ENCODE measurements at places on chromosomes 7 and 10. TPM values are rescaled to one million over a fixed set of nuclear protein-coding genes. Genes with fewer than 3 reads are reported as not detected.

- peak; percentile 90 for DNase-seq
Measured at GRCh38 chr10:43396061-43396927, 12.7 kb downstream of the HNRNPF start.

DNA sequence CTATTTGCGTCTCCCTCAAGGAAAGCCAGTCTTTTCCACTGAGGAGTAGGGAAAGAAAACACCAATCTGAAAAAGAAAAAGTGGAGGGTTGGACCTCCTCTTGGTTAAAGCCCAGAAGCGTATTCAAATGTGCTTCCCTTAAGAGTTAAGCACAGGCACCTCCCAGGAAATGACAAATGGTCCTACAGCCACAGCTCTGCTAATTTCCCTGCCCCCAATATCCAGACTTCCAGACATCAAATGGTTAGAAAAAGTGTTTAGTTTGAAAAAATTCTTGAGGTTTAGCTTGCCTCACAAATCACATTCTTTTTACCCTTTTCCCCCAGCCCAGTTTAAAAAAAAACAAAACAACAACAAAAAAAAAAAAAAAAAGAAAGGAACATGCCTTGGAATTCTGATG lies 19.0 kb upstream of the COL1A2 start:
- DNase-seq, result no peak

The NPFFR1 gene
- total RNA-seq, result 0.02 TPM

The FXYD4 gene
- total RNA-seq, result not detected

DNA sequence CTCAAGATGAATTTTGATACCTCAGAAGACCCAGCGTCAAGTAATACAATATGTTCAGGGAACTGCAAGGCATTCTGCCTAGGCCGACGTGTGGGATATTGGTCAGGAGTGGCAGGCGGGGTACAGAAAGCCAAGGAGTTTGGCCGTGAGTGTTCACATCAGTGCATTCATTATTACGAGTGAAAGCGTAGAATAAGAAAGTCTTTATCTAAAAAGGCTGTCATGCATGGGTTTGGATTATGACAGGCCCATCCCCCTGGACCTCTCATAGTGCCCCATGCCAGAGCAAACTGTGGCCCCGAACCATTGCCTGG lies 7.5 kb downstream of the AIMP2 start:
- no peak for DNase-seq

The NRP1 gene
- 175 TPM for total RNA-seq

The CALML3 gene
- total RNA-seq, result not detected

- DNase-seq, result no peak
Measured at GRCh38 chr7:115471891-115472290, 550.0 kb downstream of the MDFIC start.

The WDFY4 gene
- total RNA-seq, result 1.6 TPM

The IL6 gene
- 1.2 TPM for total RNA-seq

DNA sequence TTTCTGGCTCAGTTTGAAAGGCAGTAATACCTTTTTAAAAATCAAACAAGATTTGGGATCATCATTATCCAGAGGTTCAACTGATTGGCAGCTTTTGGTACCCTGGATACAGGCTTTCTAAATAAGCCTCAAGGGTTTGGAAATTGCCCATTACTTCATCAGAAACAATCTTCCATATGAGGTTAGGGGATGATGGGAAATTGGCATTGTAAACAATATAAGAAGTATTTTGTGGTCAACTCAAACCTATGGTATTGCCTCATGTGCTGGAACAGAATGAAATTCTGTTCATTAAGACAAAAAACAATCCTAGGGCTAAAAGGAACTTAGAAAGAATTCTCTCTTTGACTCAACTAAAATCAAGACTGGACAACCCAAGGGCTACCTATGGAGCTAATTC lies 92.6 kb upstream of the HECTD2 start:
- no peak for DNase-seq

DNA sequence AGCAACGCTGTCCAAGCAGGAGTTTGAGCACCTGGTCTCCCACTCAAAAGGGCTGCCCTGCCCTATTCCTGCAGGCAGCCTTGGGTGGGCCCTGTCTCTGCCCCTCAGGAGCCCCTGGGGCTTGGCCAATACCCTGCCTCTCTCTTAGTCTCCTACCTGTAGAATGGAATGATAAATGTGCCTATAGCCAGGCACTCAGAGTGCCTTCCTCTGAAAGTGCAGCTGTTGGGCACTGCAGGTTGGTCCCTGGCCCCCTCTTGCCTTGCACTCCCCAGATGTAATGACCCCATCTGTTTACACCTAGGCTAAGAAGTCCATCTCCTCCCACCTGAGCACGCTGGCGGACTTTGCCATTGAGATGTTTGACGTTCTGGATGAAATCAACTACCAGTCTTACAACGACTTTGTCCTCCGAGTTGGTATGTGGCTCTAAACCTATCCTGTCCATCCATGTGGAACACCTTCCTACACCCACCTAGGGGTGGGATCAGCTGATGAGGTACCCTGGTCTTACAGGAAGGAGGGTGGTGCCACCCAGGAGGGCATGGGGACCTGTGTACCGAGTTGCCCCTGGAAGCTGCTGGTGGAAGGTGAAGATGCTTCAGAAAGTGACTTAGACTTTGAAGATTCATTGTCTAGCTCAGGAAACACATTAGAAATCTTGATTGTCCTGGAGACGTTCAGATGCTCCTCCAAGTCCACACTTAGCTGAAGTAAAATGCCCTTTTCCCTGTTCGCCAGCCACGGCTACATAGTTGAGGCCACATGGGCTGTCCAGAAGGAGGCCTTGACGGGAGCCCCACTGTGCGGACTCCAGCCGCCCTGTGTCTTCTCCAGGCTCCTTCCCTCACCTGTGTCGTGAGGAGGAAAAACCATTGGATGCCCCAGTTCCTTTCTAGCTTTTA lies 134.1 kb downstream of the ADCY1 start:
- DNase-seq, result no peak

DNA sequence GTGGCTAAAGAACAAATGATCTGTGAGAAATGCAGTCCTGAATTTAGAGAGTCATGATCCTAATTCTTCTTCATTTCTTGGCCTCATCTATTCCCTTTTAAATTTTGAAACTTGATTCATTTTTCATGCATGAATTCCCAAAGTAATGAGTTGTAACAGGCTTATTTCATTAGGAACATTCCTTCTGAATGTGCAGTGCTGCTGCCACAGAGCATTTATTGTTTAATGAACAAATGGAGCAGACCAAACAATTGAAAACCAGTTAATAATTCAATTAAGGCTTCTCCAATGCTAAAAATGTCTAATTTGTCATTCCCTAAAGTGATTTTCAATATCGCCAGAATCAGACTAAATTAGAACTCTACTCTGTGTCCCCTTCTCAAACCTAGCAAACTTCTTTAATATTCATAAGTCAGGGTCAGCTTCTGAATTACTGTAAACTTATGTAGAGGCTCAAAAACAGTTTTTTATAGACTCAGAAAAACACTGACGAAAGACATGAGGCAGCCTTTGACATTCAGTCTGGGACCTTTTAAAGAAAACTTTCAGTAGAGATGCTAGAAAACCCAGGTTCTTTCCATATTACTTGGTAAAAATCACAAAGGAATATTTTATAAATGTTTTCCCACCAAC lies 14.5 kb downstream of the LSMEM1 start:
- no peak for DNase-seq

The PRRT4 gene
- 1.6 TPM for total RNA-seq

DNA sequence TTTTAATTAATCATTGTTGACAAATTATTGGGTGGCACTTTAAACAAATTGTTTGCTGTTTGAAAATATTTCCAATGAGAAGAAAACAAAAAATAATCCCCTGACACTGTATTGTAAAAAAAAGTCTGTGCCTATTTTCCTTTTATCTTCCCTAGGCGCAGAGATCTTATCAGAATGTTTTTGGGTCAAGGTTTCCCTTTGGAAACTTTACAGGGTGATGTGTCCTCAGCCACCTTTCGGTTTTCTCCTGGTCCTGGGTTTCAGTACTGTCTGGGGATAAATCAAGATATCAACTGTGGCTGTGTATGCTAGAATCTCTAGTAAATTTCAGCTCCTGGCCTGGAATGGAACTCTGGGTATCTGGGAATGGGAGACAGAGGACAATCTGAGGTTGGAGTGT lies 1.4 kb downstream of the ZNF107 start:
- no peak for DNase-seq

- no peak for DNase-seq
Measured at GRCh38 chr10:77043420-77043763, 594.2 kb downstream of the KCNMA1 start.

GRCh38 chr7:114414156-114415063 lies at the start of gene FOXP2:
Gene FOXP2, plus strand, starts transcription at chr7:114414815. Its CDS starts 11,697 bp downstream, at chr7:114426512.
- DNase-seq, result no peak

DNA sequence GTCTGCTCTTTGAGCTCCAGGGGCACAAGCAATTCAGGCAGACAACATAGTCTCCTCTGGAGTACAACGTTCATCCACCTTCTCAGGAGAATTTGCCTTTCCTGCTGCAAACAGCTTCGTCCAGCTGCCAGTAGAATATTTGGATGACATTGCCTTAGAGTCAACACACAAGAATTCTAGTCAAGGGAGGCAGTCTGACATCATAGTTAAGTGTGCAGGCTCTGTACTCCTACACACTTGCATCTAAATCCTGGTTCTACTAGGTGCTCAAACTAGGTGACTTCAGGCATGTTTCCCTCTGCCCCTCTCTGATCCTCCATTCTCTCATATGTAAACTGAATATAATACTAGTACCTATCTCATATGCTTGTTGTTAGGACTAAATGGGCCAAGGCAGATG lies 314.8 kb downstream of the HPSE2 start:
- DNase-seq, result no peak

- no peak for DNase-seq
Measured at GRCh38 chr10:67115972-67116371, 190.1 kb downstream of the LRRTM3 start.

DNA sequence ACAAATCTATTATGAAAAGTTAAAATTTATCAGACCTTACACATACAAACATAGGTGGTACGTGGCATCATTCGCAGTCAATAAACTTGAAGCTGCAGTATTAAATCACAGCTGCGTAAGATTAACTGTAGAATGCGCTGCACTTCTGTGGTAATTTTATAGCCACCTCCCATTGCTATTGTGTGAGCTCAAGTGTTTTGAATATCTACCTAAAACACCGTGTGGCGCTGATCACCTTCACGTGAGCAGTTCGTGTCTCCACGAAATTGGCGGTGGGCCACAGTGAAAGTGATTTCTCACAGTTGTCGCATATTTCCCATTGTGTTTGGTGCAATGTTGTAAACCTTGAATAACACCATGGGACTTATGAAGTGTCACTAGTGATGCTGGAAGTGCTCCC lies 102.8 kb downstream of the PLPP4 start:
- DNase-seq, result no peak

- no peak for DNase-seq
Measured at GRCh38 chr10:96814264-96814663, 17.8 kb upstream of the LCOR start.

- DNase-seq, result no peak
Measured at GRCh38 chr7:43636093-43636492, 53.2 kb downstream of the STK17A start.

The SPDYE11 gene
- total RNA-seq, result not detected

- DNase-seq, result no peak
Measured at GRCh38 chr7:7768977-7769709, 50.7 kb upstream of the RPA3 start.

The RGR gene
- 0.79 TPM for total RNA-seq

DNA sequence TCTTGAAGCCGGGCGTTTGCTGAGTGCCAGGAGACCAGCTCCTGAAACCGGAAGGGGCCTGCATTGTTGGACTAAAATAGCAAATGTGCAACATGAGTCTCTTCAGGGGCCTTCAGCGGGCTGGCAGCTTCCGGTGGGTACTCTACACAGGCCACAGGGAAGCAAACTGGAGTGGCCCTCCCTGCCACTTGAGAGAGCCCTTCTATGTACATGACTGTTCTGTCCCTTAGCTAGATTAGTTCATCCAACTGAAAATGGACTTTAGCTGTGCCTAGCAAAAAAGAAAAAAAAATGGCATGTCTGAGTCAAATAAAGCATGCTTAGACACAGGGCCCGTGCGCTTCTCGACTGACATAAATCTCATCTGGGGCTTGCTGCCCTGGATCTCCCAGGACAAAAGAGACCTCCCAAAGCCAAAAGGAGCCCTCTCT lies 115.3 kb upstream of the TCF7L2 start:
- DNase-seq, result no peak

GRCh38 chr7:69245646-69246045 lies 352.6 kb upstream of the AUTS2 start:
- no peak for DNase-seq

The FAM53B gene
- total RNA-seq, result 45.3 TPM
